ENCODE measurements at places on chromosomes 7 and 10. TPM values are rescaled to one million over a fixed set of nuclear protein-coding genes. Genes with fewer than 3 reads are reported as not detected.

- DNase-seq: peak; percentile 11
Observed at GRCh38 chr7:95886501-95887090, 114.2 kb downstream of the DYNC1I1 start.

DNA sequence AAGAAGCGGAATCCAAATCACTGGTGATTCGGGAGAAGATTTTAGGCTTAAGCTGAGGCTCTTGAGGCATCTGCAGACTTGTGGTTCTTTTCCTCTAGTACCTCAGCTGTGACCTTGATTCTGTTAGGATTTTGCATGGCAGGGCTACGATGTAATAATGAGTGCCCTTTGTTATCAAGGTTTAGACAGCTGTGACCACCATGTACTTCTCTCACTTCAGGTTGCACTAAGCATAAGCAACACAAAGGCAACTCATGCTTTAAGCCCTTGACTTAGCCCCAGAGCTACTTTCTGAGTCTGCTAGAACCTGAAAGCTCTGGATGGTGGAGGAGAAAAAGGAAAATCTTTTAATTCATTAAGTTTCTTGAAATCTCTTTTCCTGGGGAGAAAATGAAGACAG lies 1052.3 kb upstream of the PHF14 start:
- no peak for DNase-seq

DNA sequence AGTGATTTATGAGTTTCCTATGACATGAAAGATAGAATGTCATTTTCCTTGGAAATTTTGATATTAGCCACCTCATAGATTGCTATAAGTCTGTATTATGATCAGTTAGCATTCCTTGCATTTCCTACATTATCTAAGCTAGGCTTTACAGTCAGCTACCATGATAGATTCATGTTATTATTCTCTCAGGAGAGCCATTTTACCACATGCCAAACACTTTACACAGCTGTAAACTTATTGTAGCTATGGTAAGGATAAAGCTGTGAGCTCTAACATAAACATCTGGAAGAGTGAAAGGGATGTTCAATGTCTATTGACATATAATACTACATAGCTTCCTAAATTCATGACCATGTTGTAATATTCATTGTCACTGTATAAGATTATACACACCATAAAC lies 608.0 kb downstream of the PHTF2 start:
- no peak for DNase-seq

DNA sequence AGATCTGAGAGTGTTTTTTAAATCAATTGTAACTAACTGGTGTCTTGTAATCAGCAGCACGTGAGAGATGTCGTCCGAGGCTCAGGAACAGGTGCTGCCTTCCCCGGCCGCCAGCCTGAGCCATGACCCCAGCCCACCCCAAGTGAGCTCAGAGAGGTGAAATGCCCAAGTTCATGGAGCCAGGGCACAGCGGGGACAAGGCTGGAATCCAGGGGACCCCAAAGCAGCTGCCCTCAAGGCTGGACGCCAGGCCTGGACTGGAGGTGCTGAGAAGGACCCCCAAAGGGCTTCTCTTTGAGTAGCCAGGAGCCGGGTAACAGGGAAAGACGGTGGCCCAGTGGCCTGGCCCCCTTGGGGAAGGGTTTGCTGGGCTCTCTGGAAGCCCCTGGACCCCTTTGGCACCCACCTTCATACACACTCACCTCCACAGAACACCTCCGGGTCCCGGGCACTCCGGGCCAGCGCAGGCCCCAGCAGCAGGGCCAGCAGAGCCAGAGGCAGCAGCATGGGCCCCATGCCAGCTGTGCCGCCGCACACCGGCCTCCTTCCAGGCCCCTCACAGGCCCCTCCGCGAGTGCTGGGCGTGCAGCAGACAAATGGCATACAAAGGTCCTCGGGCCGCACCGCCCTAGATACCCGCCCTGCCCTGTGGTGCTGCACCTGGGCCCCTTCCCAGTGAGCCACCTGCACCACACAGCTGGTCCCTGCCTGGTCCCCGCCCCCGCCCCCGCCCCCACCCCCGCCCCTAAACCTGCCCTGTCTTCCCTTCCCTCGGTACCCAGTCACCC lies 24.0 kb upstream of the CNPY1 start:
- DNase-seq: no peak

DNA sequence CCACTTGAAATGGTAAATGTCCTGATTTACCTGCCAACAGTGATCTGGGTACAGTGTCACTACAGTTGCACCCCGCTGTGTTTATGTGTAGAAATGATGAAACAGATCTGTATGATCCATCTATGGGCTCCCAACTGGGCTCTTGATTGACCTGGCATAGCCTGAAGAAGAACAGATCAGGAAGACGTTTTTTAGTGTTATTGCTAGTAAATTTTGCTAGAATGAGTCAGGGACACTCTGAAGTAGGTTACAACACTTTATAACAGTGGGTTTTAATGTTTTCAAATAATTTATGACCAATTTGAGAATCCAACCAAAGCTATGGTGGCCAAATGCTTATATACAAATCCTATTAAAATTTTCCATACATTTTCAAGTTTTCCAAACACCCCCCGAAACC lies 110.3 kb downstream of the DKK1 start:
- DNase-seq: no peak

GRCh38 chr10:113199459-113199858 lies 249.4 kb downstream of the TCF7L2 start:
- no peak for DNase-seq

GRCh38 chr10:3239066-3239919 lies 66.7 kb upstream of the PITRM1 start:
- DNase-seq: peak; percentile 62

- DNase-seq: no peak
Observed at GRCh38 chr7:37683246-37684120, at the start of gene GPR141. TSS of gene GPR141 (plus strand) at chr7:37683766. CDS start at chr7:37740394, 56,628 bp downstream.

DNA sequence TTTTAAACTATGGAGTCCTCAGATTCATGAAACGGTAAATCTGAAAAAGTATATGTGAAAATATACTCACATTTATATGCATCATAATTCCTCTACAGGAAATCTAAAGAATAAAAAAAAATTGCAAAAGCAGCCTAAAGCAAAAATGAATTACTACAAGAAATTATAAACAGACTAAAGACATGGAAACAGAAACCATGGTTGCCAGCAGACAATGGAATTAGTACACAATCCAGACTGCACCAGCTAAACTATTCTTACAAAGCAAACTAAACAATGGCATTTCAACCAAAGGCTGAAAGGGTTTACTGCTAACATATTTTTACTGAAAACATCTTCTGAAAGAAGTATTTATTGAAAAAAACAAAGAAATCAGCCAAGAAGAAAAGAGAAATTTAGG lies 51.6 kb downstream of the COL28A1 start:
- DNase-seq: no peak

DNA sequence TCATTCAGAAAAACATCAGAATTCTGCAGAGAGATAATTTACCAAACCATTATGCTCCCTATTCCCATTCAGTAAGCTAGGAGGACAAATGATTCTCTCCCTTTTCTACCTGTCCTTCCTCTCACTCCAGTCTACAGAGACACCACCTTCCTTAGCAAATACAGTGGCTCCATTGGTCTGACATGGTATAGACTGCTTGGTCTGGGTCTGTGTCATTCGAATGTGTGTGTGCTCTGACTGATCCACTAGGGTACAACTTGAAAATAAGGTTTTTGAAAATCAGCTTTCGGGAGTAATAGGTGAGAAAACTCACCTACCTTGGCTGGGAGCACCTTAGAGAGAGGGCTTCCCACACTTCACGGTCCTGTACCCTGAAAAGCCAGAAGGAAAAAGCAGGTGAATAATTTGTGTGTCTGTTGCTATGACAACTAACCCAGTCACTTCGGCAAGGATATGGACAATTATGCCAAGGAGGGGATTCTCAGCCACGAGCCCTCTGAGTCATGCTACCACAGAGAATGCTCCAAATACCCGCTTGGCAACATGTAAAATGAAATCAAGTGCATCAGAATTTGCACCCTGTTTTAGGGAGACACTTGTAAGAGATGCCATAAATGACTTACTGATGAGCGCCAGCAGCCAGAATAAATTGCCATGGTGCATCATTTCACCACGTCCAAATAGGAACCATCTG lies 114.5 kb upstream of the PRKCQ start:
- DNase-seq: no peak

DNA sequence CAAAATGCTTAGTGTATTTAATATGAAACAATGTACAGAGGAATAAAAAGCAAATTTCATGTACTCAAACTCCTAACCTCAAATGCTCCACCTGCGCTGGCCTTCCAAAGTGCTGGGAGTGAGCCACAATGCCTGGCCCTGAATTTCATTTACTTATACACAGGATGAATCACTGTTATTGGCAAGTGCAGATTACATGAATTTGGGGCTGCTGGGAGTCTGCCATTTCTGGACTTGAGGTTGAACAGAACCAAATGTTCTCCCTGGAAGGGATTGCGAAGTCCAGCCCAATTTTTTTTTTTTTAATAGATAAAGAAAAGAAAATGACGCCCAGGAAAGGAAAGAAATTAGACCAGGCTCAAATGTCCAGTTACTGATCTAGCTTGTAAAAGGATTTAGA lies 6.8 kb upstream of the CSTF2T start:
- no peak for DNase-seq

DNA sequence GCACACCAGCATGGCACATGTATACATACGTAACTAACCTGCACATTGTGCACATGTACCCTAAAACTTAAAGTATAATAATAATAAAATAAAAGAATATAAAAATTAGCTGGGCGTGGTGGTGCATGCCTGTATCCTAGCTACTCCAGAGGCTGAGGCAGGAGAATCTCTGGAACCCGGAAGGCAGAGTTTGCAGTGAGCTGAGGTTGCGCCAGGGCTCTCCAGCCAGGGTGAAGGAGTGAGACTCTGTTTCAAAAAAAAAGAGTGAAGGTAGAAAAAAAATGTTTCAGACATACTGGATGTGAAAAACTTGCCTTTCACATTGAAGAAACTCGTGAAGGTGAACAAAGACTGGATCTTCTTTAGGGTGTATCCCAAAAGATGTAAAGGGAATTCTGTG lies 26.7 kb downstream of the TSPAN14 start:
- DNase-seq: no peak

GRCh38 chr7:27187475-27188385 lies 2.7 kb upstream of the HOXA11 start:
- DNase-seq: no peak

- no peak for DNase-seq
Observed at GRCh38 chr7:1809070-1809469, 139.0 kb downstream of the ELFN1 start.

DNA sequence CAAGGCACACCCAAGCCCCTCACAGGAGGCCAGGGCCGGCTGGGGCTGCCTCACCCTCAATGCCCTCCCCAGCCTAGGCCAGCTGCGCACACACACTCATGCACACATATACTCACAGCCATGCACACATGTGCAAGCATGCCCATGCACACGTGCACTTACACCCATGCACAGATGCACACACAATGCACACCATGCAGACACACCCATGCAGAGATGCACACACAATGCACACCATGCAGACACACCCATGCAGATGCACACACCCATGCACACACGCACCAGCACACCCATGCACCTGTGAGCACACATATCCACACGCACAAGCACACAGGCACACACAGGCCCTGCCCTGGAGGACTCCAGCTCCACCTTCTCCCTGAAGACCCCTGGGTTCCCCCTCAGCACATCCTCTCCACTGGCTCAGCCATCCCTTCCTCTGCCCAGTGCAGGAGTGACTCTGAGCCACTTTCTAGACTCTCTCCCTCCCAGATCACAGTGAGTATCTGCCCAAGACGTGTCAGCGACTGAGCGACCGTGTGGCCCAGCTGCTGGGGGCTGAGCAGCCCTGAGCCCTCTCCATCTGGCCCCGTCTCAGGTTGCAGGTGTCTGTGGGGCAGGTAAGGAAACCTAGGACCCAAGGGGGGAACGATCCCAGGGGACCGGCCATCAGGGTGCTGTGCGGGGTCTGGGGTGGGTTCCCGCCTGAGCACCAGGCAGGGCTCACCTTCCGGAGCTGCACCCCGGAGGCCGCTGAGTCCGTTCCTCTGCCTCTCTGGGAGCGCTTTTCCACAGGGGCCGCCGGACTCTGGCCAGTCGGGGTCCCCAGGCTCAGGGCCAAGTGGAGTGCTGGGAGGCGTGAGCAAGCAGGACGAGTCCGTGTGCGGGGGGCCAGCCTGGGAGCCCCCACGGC lies 25.8 kb downstream of the AP5Z1 start:
- no peak for DNase-seq

DNA sequence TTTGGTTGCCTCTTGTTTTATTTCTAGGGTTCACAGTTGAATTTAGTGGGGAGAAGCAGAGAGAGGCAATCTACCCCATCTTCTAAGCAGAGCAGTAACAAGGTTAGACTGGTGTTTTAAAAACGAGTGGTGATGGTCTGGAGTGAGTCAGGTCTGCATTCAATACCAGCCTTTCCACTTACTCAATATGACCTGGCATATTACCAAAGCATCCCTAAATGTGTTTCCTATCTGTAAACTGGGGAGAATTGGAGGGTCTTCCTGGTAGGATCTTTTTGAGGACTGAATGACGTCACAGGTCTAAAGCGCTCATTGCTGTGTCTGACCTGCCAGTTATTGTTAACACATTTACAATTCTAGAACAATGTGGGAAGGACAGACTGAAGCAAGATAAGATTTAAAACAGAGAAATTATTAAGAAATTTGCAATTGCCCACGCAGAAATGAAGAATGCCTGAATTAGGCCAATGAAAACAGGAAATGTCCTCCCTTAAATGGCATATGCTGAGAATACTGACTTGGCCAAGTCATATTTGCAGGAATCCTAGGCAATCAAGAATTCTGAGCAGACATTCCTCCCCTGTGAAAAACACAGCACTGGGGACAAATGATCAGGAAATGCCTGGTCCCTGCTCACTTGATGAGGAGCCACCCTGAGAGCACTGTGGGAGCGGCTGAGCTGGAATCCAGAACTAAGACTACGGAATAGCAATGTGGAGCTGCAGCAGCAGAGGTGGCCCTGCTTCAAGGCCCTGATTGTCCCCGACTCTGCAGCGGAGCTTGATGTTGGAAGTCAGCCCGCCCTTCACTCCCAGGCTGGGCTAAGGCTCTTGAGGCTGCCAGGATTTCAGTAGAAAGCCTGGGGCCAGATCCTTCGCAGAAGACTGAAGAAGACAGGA lies 184.5 kb upstream of the CXCL12 start:
- peak; percentile 94 for DNase-seq

ZEB1 gene
- total RNA-seq: 37.3 TPM

AKR1D1 gene
- 0.28 TPM for total RNA-seq

AGR2 gene
- not detected for total RNA-seq

GOLGA7B gene
- 0.27 TPM for total RNA-seq

LDB3 gene
- total RNA-seq: 213 TPM

OR2A42 gene
- not detected for total RNA-seq

STAG3 gene
- total RNA-seq: 1.6 TPM

ACSM6 gene
- not detected for total RNA-seq

PKD2L1 gene
- not detected for total RNA-seq

TUBB8 gene
- not detected for total RNA-seq

CCL24 gene
- not detected for total RNA-seq

EPO gene
- 0.60 TPM for total RNA-seq

CALML3 gene
- not detected for total RNA-seq

KIFBP gene
- total RNA-seq: 25.1 TPM

All from cardiac muscle cell (in vitro differentiated cells and primary cell).